ENCODE measurements at places on chromosomes 7 and 10.

- no peaks in the 10 kb centered on the region for H3K4me1 ChIP-seq
- no peaks in the 10 kb centered on the region for H3K27me3 ChIP-seq
- H3K36me3 ChIP-seq, result no peaks in the 10 kb centered on the region
- DNase-seq, result no peak
- H3K4me3 ChIP-seq, result no peak overlapping the region
- H3K27ac ChIP-seq, result no peak overlapping the region
These were observed 64.3 kb upstream of the GPR22 start for GRCh38 chr7:107405559-107405958.

- H3K4me1 ChIP-seq, result peaks cover 4% of the 10 kb centered on the region
- DNase-seq, result no peak
- H3K4me3 ChIP-seq, result no peak overlapping the region
- H3K27ac ChIP-seq, result no peak overlapping the region
- H3K36me3 ChIP-seq, result no peaks in the 10 kb centered on the region
These were observed 483.1 kb downstream of the GALNT17 start for GRCh38 chr7:71615017-71615416.

GRCh38 chr10:96765406-96766240 is 45.3 kb upstream of the PIK3AP1 start:
- no peaks in the 10 kb centered on the region for H3K36me3 ChIP-seq
- H3K27ac ChIP-seq, result no peak overlapping the region
- no peak overlapping the region for H3K4me3 ChIP-seq

- H3K4me3 ChIP-seq, result no peak overlapping the region
- no peak overlapping the region for H3K27ac ChIP-seq
- H3K4me1 ChIP-seq, result no peaks in the 10 kb centered on the region
- no peaks in the 10 kb centered on the region for H3K27me3 ChIP-seq
- no peaks in the 10 kb centered on the region for H3K36me3 ChIP-seq
These were observed 88.1 kb downstream of the COBL start for GRCh38 chr7:51228386-51228958.

DNA sequence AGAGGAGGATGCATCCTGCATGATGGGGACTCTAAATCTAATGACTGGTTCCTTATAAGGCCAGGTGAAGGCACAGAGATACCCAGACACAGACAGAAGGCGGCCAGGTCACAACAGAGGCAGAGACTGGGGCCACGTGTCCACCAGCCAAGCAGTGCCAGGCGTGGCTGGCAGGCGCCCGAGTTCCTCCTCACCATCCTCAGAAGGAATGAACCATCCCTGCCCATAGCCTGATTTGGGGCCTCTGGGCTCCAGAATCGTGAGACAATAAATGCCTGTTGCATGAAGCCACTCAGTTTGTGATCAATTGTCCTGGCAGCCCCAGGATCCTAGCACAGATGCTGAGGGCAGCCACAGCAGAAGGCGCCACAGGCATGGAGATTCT is 69.0 kb upstream of the TNRC18 start:
- H3K4me3 ChIP-seq, result no peak overlapping the region
- H3K27ac ChIP-seq, result no peak overlapping the region
- DNase-seq, result no peak
- peaks cover 7% of the 10 kb centered on the region for H3K4me1 ChIP-seq
- no peaks in the 10 kb centered on the region for H3K27me3 ChIP-seq

GRCh38 chr10:24242562-24242961 is 33.6 kb downstream of the KIAA1217 start:
- no peaks in the 10 kb centered on the region for H3K27me3 ChIP-seq
- no peaks in the 10 kb centered on the region for H3K4me1 ChIP-seq
- H3K27ac ChIP-seq, result no peak overlapping the region
- H3K4me3 ChIP-seq, result no peak overlapping the region
- no peaks in the 10 kb centered on the region for H3K36me3 ChIP-seq

Data from fibroblast of lung (primary cell).